ENCODE measurements at places on chromosomes 13 and 19.

DNA sequence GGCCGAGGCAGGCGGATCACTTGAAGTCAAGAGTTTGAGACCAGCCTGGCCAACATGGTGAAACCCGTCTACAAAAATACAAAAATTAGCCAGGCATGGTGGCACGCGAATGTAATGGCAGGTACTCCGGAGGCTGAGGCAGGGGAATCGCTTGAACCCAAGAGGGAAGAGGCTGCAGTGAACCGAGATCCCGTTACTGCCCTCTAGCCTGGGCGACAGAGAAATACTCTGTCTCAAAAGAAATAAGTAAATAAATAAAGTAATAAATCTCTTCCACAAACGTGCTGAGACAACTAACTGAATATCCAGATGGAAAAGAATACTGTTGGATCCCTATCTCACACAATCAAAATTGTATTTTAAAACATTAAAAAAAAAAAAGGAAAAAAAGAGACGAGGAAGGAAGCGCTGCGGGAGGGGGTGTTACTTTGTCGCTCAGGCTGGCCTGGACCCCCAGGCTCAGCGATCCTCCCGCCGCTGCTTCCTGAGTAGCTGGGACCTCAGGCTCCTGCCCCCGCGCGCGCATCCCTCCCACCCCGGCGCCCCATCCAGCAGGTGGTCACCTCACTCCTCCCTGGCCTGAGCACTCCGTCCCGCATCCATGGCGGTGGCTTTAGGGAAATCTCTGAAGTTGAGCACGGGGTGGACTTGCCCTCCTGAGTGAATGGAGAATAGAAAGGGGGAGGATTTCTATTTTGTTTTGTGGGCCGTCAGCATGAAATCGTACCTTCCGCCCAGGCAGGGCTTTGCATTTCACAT is 628 bp upstream of the ZNF813 start:
- no peak for DNase-seq

DNA sequence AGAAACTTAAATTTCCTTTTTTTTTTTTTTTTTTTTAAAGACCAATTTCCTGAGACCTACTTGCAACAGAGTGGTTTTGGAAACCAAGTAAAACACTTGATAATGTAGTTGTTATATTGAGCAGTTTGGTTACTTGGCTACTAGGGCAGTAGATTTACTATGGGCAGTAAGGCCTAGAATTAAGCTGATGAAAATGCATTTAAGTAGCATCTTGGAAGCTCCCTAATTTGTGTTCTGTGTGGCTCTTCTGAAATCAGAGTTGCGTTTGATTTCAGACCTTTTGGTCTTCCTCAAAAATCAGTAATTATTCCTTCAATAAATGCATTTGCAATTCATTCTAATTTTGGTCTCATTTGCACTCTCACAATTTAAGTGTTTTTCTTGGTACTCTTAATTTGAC is 810 bp downstream of the GPR180 start:
- no peak for DNase-seq

DNA sequence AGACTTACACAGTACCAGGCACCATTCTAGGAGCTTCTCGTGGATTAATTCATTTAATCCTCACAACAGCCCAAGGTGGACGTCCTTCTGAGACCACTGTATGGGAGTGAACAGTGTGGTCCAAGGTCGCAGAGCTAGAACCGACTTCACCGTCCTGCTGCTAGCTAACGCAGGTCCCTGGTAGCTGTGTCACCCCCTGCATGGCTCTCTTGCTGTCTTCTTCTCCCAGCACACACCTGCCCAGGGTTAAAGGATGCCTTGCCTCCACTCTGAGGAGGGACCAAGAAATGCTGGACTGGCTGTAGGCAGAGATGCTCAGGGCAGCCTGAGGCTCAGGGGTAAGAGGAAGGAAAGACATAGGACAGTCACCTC is 3.0 kb downstream of the AKT2 start:
- no peak for DNase-seq

DNA sequence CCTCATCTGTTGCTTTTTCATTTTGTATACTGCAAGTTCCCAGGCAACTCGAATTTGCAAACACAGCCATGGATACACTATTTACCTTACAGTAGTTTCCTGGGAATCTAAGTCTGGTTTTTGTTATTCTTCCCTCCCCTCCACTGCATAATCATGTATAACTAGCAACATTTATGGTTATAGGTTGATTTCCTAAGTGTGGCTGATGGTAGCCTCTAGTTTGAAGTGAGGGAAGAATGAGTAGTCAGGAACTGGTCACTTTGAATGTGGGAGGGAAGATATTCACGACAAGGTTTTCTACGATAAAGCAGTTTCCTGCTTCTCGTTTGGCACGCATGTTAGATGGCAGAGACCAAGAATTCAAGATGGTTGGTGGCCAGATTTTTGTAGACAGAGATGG is at the start of gene KCNRG:
KCNRG (plus strand) TSS at position 187 of the 400 bp plus-strand sequence; CDS start at position 237, 50 bp downstream.
- DNase-seq: no peak

DNA sequence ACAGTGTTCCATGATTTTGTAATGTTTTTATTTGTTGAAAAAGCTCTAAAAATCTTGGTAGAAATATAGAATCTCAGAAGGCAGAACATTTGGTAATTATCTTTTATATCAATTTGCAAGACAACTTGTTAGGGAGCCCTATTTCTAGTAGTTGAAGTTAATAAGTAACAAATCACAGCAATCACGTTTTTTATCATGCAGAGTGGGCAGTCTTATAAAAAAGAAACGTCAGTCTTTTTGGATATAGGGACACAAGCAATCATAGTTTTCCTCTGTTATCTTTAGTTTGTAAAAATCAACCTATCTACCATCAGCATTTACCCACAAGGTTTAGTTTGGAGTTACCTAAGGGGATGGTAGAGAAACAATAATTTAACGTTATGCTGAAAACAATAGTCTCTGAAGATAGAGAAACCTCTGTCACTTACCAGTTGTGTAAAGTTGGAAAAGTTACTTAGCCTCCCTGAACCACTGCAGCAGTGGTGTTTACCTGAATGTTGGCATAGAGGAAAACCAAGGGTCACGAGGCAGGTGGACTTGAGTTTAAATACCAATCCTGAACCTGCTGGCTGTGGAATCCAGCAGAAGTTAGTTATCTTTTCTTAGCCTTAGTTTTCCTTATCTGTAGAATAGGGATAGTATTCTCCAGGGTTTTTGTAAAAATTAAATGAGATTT is 192.8 kb downstream of the GGACT start:
- no peak for DNase-seq

DNA sequence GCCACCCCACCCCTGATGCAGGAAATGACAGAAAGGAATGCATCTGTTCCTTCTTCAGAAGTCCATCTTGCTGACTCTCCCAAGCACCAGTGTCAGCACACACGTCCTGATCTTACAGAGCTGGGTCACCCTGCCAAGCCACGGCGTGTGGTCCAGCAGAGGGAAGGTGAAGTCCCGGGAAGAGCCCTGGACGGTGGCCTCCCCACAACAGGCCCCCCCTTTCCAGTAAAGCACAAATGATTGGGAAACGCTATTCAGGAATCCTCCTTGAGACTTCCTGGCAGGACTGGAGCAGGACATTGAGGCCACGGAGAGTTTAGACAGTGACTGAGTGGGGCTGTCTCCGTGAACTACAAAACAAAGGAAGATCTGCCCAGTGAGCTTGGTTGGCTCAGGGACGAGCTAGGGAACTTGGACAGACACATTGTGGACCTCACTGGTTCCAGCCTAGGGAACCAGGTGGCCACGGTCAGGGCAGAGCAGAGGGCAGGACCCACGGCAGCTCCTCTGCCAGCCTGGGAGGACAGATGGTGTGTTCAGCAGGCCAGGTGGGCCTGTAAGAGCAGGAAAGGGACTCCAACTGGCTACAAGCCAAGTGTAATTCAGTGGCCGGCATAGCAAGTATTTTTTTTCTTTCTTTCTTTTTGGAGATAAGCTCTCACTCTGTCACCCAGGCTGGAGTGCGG is 41.7 kb downstream of the ELL start:
- no peak for DNase-seq

- DNase-seq: no peak
These were observed 15.1 kb downstream of the KCNRG start for GRCh38 chr13:50030315-50030714.
